Femur (tissue), 1 donor: ENCODE measurements at places on chromosomes 2 and 18.

DNA sequence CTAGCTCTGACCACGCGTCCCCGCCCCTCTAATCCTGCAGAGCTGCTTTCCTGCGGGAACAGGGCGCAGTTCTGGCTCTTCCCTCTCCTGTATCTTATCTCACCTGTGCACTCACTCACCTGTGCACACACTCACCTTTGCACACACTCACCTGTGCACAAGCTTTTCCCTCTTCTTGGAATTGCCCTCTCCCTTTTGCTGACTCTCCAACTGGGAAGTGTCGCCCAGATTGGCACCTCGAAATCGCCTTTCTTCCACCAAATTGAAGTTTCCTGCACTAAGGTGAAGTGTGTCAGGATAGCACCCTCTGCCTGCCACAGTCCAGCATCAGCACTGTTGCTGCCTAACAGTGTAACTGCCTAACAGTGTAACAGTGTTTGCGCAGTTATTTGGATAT is 566 bp upstream of the CMPK2 start:
- peak; percentile 45 for DNase-seq

DNA sequence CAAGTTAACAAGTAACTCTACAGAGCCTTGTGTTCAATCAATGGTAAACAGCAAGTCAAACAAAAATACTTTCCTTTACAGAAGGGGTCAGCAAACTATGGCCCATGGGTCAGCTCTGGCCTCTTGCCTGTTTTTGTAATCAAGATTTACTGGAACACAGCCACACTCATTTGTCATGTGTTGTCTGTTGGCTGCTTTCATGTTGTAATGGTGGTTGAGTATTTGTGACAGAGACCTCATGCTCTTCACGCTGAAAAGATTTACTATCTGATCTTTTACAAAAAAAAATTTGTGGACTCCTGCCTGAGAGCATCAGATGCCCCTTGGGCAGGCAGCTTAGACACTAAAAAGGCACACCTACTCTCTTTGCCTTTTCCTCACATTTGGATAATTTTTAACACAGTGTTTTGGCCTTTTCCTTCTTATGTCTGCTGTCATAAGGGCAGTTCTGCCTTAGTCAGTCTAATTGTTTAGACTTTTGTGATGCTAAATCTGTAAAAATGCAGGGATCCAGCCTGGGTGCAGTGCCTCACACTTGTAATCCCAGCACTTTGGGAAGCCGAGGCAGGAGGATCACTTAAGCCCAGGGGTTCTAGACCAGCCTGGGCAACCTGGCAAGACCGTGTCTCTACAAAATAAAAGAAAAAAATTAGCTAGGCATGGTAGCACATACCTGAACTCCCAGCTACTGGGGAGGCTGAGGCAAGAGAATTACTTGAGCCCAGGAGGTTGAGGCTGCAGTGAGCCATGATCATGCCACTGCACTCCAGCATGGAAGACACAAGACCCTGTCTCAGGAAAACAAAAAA is 18.3 kb downstream of the IL1B start:
- no peak for DNase-seq

- DNase-seq, result no peak
Measured at GRCh38 chr2:174553811-174554493, 43.7 kb downstream of the WIPF1 start.

DNA sequence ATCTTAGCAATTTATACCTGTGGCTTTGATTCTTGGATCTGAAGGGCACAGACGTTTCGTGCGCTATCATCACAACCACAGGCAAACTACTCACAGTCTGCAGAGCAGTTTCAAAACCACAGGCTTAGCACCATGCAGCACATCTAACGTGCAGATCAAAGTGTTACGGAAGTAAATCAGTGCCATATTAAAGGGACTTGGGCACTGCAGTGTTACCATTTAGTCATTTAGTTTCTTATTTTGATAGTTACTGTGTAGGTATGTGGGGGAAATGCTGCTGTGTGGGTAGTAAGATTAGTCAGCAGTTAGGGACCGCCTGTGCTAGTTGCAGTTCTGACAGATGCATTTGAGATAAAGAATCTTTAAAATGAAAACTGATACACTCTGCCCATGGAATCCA is 384.0 kb downstream of the NBAS start:
- no peak for DNase-seq

- no peak for DNase-seq
Measured at GRCh38 chr2:166900700-166901099, 12.4 kb downstream of the XIRP2 start.

DNA sequence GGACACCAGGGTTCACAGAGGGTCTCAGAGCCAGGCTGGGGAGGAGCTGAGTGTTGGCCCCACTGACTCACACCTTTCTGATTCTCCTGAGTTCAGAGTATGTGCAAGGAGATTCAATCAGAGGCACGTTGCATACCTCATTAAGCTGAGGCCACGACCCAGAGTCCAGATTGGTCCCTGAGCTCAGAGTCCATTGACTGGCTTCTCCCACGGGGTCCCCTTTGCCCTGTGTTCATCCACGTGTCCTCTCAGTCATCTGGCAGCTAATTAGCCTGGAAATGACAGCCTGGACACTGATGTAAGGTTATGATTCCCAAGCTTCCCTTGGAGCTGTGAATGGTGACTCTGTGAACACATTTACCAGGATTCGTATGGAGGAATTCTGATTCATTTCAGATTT is 267.2 kb downstream of the SH3BP4 start:
- no peak for DNase-seq

DNA sequence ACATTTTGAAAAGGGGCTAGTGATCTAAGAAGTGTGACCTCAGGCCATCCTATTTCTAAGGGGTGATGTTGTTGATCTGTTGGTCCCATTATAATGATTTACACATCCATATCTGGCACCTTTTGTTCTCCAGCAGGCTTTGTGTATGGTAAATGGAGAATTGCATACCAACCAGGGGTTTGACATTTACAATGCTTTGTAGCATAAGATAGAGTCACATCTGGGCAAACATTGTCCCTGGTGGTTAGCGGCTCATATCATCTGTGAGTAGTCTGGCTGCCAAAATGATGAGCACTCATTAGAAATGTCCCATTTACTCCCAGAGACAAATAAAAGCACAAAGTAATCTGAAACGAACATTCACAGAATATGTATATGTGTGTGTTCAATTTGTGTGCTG is 1775.5 kb upstream of the CELF4 start:
- no peak for DNase-seq

GRCh38 chr2:88932686-88933085 is 241.2 kb downstream of the RPIA start:
- no peak for DNase-seq

DNA sequence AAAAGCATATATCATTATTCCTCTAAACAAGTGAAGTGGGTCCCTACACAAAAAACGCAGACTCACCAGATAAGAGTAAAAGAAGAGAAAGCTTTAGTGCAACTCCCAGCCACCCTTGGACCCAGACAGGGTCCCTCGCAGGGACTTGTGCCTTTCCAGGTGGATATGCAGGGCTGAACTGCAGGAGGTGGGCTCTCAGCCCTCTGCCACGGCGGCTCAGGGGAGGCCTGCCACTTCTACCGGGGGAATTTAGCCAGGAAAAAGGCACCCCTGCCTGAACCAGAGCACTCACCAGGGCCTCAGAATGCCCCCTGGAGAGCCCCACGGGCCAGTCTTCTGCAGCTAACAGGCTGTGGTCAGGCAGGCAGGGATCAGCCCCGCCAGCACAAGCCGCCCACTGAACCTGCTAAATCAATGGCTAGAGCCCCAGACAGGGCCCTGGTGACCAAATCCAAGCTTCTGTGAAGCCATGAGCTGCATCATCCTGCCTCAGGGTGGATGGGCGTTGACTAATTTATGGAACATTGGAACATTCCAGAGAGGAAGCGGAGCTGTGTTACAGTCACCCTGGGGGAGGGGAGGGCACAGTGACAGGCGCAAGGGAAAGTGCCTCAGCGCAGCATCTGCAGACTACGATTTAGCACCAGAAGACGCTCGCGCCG is 209.3 kb downstream of the EIPR1 start:
- DNase-seq, result no peak

GRCh38 chr2:16277117-16277516 is 336.8 kb downstream of the MYCN start:
- no peak for DNase-seq

DNA sequence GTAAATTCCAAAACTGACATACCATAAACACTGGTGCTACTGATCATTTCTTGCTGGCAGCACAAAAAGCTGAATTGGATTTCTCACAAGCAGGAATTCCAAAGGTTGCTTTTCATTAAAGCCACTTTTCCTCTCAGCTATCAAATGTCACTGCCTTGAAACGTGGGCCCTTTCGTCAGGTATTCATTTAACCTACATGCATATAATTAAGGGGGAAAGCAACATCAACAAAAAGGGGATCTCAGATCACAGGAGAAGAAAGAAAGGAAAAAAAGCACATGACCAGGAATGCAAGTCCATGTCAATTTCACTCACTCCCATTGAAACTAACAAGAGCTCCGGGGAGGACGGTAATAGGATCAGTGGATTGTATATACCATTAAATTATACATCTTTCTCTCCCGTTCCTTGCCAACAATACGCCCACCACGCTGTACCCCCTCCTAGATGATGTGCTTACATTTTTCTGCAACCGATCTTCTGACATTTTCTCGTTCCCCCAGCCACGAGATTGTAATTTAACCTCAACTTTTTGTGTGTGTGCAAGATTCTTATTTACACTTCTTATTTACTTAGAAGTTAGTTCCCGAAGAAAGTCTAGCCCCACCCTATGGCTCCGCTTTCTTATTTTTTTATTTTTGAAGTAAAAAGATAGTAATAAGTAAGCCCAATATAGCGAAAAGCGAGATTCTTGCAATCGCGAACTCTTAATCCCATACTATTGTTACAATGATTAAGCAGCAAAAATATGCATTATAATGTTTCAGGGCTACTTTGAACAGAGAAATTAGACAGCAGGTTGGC is 725 bp downstream of the FIGN start:
- no peak for DNase-seq

DNA sequence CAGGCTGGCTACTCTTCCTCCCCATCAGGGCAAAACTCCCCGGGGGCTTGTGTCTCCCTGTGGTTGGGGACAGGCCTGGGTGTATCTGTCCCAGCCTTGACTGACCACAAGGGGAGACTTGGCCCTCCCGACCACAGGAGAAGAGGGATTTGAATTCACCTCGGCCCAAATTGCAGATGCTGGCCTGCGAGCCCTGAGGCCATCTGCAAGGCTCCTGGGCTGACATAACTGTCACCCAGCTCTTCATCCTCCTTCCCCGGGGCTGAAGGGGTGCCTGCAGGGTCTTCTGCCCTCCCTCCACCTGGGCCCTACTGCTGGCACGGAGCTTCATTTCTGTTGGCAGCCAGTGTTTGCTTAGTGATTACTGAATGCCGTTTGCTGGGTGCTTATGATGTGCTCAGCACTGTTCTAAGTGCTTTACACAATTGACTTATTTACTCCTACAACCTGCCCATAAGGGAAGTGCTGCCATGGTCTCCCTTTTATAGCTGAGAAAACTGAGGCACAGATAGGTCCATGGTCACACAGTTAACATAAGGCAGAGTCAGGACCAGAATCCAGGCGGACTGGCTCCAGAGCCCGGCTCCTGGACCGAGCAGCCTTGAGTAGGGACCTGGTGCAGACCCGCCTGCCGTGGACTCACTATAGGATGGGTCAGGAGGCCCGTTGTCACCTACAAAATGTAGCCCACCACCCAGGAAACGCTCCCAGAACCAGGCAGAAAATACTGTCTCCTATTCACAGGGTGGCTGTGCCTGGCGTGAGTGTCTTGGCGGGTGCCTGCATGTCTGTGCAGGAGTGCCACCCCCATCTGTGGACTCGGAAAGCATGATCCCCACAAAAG is 18.9 kb downstream of the STEAP3 start:
- no peak for DNase-seq

DNA sequence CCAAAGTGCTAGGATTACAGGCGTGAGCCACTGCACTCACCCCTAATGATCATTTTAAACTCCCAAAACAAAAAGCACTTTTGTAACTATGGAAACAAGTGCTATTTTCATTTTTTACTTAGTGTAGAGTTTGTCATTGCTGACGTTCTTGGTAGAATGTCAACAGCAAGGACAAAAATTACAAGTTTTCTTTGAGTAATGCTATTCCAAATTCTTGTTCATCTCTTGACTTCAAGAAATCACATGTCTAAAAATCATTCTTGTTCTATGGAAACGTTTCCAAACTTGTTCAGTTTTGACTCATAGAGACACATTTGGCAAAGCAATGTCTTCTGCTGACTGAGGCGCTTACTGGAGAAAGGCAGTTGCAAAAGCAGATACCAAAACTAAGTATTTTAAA is 82.6 kb downstream of the MBP start:
- no peak for DNase-seq

DNA sequence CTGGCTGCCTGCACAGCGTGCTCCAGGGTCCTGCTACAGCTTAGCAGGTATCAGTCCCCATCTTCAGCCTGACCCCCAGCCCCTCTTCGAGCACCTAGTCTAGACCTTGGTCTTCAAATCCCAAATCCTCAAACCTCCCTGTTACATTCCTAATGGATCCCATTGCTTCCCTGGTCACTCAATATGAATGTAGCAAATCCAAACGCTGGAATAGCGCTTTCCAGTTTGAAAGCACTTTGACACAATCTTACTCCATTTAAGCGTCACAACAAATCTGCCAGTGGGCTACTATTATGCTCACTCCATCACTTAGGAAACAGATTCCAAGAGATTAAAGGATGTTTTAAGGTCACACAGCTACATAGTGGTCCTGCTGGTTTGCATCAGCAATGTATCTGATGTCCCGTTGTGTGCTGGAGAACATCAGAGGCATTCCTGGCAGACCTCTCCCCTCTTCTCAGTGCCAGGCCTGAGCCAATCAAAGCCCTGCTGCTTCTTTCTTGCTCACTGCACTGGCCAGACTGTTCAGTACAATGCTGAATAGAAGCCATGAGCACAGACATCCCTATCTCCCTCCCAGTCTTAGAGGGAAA is 11.1 kb upstream of the INO80C start:
- DNase-seq, result no peak

DNA sequence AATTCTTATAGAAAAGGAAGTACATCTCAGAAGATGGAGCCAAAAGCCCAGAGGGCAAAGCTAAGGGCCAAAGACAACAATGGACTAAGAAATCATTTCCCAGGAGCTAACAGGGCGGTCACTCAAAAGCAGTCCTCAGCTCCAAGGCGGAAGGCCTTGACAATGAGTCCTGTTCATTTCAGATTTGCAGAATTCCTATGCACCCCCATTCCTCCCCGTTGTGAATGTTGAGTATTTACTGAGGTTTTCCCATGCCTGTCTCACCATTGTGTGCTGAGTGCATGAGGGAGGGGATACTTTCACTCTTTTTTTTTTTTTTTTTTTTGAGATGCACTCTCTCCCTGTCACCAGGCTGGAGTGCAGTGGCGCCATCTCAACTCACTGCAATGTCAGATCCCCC is 18.8 kb upstream of the DTNB start:
- no peak for DNase-seq

- DNase-seq, result peak; percentile 89
Measured at GRCh38 chr2:173027181-173028128, 48.2 kb upstream of the MAP3K20 start.
